ENCODE measurements at places on chromosomes 1 and 21. TPM values are rescaled to one million over a fixed set of nuclear protein-coding genes. Genes with fewer than 3 reads are reported as not detected.

C1orf87 gene
- not detected for total RNA-seq

GRCh38 chr1:164369698-164370365 lies 189.2 kb upstream of the PBX1 start:
- no peak for DNase-seq
- no peaks in the 10 kb centered on the region for H3K36me3 ChIP-seq
- no peaks in the 10 kb centered on the region for H3K4me1 ChIP-seq
- no peaks in the 10 kb centered on the region for H3K27me3 ChIP-seq
- H3K27ac ChIP-seq = no peak overlapping the region

AMY1B gene
- not detected for total RNA-seq

- peaks cover 69% of the 10 kb centered on the region for H3K4me1 ChIP-seq
- no peaks in the 10 kb centered on the region for H3K27me3 ChIP-seq
- no peak overlapping the region for H3K4me3 ChIP-seq
- no peak overlapping the region for H3K27ac ChIP-seq
- no peak for DNase-seq
- H3K36me3 ChIP-seq = no peaks in the 10 kb centered on the region
These were observed 2.8 kb upstream of the SLC2A1 start for GRCh38 chr1:42961312-42962091.

BCAN gene
- total RNA-seq = not detected

- no peaks in the 10 kb centered on the region for H3K36me3 ChIP-seq
- DNase-seq = no peak
- peaks cover 68% of the 10 kb centered on the region for H3K27me3 ChIP-seq
- no peak overlapping the region for H3K4me3 ChIP-seq
- H3K4me1 ChIP-seq = no peaks in the 10 kb centered on the region
- H3K27ac ChIP-seq = no peak overlapping the region
These were observed 31.6 kb downstream of the KRTAP10-1 start for GRCh38 chr21:44508426-44508710.

DNA sequence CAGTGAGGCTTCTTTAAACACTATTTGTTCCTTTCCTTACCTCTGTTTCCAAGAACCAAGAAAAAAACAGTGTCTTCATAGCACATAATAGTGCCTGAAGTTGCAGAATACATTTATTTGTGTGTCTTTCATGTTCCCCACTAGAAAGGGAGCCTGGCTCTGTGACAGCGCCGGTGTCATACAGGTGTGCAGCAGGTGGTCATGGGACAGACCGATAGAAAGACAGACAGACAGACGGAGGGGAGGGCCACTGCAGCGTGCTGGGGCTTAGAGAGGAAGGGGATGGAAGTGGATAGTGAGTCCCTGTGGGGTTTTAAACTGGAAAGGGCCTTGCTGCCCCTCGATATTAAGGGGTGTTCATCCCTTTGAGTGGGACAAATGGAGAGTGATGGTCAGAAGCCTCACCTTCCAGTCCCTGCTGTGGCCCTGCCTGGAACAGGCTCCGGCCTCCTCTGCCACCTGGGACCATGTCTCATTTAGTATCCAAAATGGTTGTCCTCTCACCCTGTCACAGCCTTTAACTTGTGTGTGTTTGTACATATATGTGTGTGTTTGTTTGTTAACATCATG lies 152.9 kb downstream of the PGBD5 start:
- H3K36me3 ChIP-seq = peaks cover 15% of the 10 kb centered on the region
- no peaks in the 10 kb centered on the region for H3K27me3 ChIP-seq
- H3K4me1 ChIP-seq = no peaks in the 10 kb centered on the region
- DNase-seq = no peak
- H3K4me3 ChIP-seq = no peak overlapping the region

DNA sequence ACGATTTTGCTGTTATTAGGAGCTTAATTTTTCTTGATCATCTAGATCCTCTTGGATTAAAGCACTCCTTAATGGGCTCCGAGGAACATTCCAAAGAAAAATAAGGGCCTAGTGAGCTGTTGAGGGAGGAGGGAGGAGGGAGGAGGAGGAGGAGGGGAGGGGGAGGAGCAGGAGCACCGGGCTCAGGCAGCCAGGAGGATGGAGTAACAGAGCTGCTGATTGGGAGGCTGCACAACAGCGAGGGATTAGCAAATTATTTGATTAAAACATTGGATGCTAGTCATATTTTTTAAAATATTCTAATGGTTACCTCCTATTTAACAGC lies 302.1 kb upstream of the RRP15 start:
- H3K4me3 ChIP-seq = no peak overlapping the region
- no peak overlapping the region for H3K27ac ChIP-seq
- H3K4me1 ChIP-seq = no peaks in the 10 kb centered on the region
- no peak for DNase-seq

DNA sequence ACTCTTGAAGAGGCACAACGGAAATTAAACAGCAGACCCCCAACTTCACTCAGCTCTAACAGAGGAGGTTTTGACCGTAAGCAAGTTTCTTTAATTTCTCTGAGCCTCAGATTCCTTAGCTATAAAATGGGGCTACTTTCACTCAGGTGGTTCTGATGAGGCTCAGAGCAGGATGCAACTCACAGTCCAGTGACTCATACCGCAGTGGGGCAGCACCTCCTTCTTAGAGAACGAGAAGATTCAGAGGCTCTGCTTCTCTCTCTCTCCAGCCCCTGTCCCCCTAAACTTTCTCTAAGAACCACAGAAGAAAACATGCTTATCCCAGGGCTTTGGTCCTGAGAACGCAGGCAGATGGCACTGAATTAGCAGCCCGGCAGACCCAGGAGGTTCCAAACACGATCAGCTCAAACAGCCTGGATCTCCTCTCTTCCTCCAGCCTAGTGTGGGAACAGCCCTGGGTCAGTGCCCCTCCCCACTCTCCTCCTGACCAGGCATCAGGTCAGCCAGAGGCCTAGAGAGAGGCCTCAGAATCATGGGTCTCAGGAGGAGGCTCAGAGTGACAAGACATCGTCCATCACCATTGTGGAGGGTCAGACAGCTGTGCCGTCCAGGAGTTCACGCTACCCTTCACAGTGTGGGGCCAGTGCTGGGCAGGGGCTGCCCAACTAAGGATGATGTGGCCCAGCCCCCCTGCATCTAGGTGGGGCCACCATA lies 433.0 kb downstream of the PTPRU start:
- no peaks in the 10 kb centered on the region for H3K4me1 ChIP-seq
- no peak overlapping the region for H3K27ac ChIP-seq
- H3K27me3 ChIP-seq = no peaks in the 10 kb centered on the region
- DNase-seq = no peak

SMPDL3B gene
- 29.2 TPM for total RNA-seq

- H3K4me1 ChIP-seq = no peaks in the 10 kb centered on the region
- H3K27me3 ChIP-seq = peaks cover 32% of the 10 kb centered on the region
- no peaks in the 10 kb centered on the region for H3K36me3 ChIP-seq
These were observed 1.1 kb downstream of the KCNJ9 start for GRCh38 chr1:160082487-160082886.

GRCh38 chr1:173870252-173871075 lies 2.3 kb downstream of the ZBTB37 start:
- H3K4me3 ChIP-seq = no peak overlapping the region
- H3K27me3 ChIP-seq = no peaks in the 10 kb centered on the region
- peaks cover 22% of the 10 kb centered on the region for H3K36me3 ChIP-seq
- H3K27ac ChIP-seq = no peak overlapping the region
- peaks cover 19% of the 10 kb centered on the region for H3K4me1 ChIP-seq

DNA sequence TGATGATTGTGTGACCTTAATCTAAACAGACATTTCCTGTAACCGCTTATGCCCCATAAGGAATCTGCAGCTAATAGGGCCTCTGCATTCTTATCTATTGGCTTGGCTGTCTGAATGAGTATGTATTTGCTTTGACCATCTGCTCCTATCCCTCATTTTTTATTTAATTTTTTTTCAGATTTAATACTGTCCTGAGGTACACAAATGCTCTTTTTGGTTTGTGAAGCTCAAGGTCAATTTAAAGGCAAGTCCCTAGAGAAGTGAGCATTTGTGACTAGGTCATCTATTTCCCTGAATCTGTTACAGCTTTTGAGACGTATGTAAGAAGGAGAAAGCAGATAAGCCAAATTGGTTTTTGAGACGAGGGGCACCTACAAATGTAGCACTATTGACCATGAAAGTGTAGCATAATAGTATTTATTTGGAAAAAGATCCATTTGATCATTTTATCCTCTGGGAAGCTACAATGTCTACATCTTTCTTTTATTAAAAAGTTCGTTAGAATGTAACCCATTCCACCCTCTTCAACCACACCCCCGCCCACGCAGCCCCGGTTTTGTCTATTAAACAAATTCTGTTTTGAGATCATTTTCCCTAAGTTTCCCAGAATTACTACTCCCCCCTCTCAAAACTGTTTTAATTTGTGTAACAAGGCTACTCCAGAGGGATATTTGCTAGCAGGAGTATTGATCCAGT lies 69.2 kb upstream of the HSPA13 start:
- no peak for DNase-seq
- H3K4me3 ChIP-seq = no peak overlapping the region
- no peak overlapping the region for H3K27ac ChIP-seq
- H3K27me3 ChIP-seq = no peaks in the 10 kb centered on the region

AMY1A gene
- total RNA-seq = not detected

TNFRSF1B gene
- 3.3 TPM for total RNA-seq

DNA sequence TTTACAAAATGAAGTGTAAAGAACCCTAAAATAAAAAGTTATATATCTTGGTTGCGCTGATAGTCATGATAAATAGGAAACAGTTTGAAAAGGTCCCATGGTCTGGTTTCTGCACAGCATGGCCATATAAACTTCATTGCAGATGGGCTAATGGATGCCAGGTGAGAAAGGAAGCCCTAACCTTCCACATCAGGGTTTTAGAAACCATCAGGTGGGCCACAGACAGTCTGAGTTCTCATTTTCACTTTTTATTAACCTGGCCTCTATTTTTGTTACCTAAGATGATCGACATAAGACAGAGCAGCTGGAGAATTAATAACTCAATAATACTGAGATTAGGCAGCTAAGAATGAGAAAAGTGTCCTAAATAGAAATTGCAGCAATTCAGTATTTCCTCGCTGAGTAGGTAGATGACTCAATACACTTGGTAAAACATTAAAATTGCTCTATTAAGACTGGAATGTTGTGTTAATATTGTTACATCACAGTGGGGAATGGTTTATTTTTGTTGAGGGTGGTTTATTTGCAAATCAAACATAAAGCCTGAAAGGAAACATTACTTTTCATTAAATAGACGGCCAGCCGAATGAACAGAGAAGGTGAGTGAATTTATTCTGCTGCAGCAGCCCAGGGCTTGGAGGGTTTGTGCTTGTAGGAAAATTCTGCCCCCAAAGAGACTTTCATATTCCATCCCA lies 21.1 kb downstream of the C1orf21 start:
- H3K27me3 ChIP-seq = no peaks in the 10 kb centered on the region
- H3K4me1 ChIP-seq = no peaks in the 10 kb centered on the region
- DNase-seq = no peak
- no peaks in the 10 kb centered on the region for H3K36me3 ChIP-seq

- DNase-seq = no peak
- no peak overlapping the region for H3K27ac ChIP-seq
- peaks cover 5% of the 10 kb centered on the region for H3K36me3 ChIP-seq
- H3K4me3 ChIP-seq = no peak overlapping the region
- H3K27me3 ChIP-seq = no peaks in the 10 kb centered on the region
These were observed 150.5 kb downstream of the RPS6KC1 start for GRCh38 chr1:213201380-213202155.

RUNX3 gene
- not detected for total RNA-seq

GRCh38 chr1:93905734-93906133 lies 3.5 kb downstream of the GCLM start:
- peak overlapping the region; percentile 80 for H3K27ac ChIP-seq
- peak overlapping the region; percentile 68 for H3K4me3 ChIP-seq
- DNase-seq = peak; percentile 80
- H3K4me1 ChIP-seq = peaks cover 42% of the 10 kb centered on the region

DNA sequence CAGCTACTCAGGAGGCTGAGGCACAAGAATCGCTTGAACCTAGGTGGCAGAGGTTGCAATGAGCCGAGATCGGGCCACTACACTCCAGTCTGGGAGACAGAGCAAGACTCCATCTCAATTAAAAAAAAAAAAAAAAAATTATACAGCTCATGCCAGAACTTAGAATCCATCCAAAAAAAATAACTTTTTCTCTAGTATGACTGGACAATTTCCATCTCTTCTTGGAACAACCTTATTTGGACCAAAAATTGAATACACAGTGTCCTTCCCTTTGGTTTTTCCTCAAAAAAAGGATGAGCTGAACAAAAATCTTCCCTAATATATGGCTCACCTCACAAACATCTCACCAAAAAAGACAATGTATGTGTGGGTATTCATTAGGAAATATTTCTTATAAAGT lies 73.7 kb downstream of the TOR3A start:
- H3K27ac ChIP-seq = no peak overlapping the region
- peaks cover 13% of the 10 kb centered on the region for H3K4me1 ChIP-seq
- H3K36me3 ChIP-seq = no peaks in the 10 kb centered on the region
- no peak overlapping the region for H3K4me3 ChIP-seq
- DNase-seq = no peak

- peaks cover 38% of the 10 kb centered on the region for H3K4me1 ChIP-seq
- DNase-seq = no peak
- H3K4me3 ChIP-seq = no peak overlapping the region
- H3K27ac ChIP-seq = no peak overlapping the region
- H3K36me3 ChIP-seq = no peaks in the 10 kb centered on the region
These were observed 3.2 kb upstream of the KIAA0040 start for GRCh38 chr1:175195798-175196197.

- no peak overlapping the region for H3K4me3 ChIP-seq
- H3K27me3 ChIP-seq = no peaks in the 10 kb centered on the region
- no peak for DNase-seq
- no peaks in the 10 kb centered on the region for H3K36me3 ChIP-seq
These were observed 188.9 kb upstream of the EDN2 start for GRCh38 chr1:41673378-41673777.

DNA sequence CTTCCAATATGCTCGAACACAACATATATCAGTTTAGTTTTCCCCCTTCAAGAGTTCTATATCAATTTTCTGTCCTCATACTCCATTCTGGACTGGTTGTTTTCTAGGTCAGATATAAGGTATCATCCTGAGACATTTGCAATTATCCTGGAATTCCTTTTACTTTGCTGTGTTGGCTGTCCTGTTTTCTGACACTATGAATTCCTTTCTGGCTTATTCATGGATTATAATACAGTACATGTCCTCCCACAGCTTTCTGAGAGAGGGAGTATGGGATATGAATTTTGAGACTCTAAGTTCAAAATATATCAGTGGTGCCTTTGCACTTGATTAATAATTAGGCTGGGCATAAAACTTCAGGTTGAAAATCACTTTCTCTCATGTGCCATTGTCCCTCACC lies 11.9 kb downstream of the PHTF1 start:
- H3K4me3 ChIP-seq = no peak overlapping the region
- H3K27me3 ChIP-seq = no peaks in the 10 kb centered on the region
- H3K27ac ChIP-seq = no peak overlapping the region
- peaks cover 14% of the 10 kb centered on the region for H3K36me3 ChIP-seq
- DNase-seq = no peak
- H3K4me1 ChIP-seq = no peaks in the 10 kb centered on the region

GRCh38 chr1:171220081-171220420 lies 28.2 kb upstream of the FMO1 start:
- no peaks in the 10 kb centered on the region for H3K4me1 ChIP-seq
- no peak overlapping the region for H3K4me3 ChIP-seq
- no peaks in the 10 kb centered on the region for H3K36me3 ChIP-seq
- H3K27me3 ChIP-seq = no peaks in the 10 kb centered on the region
- DNase-seq = no peak
- no peak overlapping the region for H3K27ac ChIP-seq

SSBP3 gene
- total RNA-seq = 26.5 TPM

GRCh38 chr21:27306791-27307775 lies 340.2 kb upstream of the ADAMTS5 start:
- no peaks in the 10 kb centered on the region for H3K36me3 ChIP-seq
- H3K4me3 ChIP-seq = no peak overlapping the region
- no peaks in the 10 kb centered on the region for H3K27me3 ChIP-seq
- H3K27ac ChIP-seq = no peak overlapping the region
- no peak for DNase-seq

CSTB gene
- 136 TPM for total RNA-seq

- H3K27me3 ChIP-seq = no peaks in the 10 kb centered on the region
- DNase-seq = no peak
- no peaks in the 10 kb centered on the region for H3K36me3 ChIP-seq
- no peaks in the 10 kb centered on the region for H3K4me1 ChIP-seq
These were observed 406.7 kb downstream of the DISC1 start for GRCh38 chr1:232033285-232033684.

EPHA10 gene
- total RNA-seq = 7.6 TPM

All from PC-9 (cell line).